ENCODE measurements at places on chromosomes 3 and 15.

- DNase-seq, result no peak
These were observed 377.0 kb downstream of the FEZF2 start for GRCh38 chr3:61996366-61996765.

DNA sequence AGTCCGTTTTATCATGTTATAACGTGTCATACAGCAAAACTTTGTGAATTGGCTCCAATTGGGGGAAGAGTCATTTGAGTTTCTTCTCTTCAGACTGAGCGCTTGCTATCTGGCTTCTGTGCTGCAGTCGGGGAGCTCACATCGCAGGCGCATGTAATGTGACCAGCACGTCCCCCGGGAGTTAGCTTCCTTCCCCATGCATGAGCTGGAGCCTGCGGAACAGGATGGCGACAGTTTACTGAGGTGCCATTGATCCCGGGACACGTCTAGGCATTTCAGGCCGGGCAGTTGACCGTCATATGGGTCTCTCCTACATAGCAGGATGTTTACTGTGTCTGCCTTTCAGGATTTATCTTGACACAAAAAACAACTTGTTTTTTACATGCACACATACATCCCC, 44.8 kb downstream of the CMTM8 start:
- no peak for DNase-seq

DNA sequence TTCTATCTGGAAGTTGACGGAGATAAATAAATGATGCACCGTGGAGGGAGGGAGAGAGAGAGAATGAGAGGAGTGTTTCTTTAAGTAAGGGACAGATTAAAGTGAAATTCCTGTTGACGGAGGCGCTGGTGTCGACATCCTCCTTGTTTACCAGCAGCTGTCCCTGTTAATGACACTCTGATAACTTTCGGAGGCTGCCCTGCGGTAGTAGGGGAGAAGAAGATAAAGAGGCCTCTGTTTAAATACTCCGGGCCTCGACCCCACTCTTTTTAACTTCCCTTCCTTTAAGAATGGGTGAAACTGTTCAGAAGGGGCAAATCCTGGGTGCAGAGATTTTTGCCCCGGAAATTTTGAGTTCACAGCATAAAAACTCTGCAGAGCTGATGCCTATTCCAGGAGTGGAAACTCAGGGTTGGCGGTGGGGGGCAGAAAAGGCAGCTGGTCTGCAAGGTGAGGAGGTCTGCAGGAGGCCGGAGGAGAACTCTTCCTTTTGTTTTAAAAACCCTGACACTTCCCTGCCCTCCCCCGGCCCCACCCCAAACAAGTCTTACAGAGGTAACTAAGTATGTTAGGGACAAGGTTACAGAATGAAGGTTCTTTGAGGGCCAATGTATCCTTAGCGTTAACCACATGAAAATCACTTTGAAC, 276.6 kb upstream of the NR2F2 start:
- no peak for DNase-seq

- no peak for DNase-seq
These were observed 17.7 kb downstream of the TTC21A start for GRCh38 chr3:39124876-39125840.

Data from glomerular endothelial cell (primary cell).